ENCODE measurements at places on chromosomes 7 and 10.

- DNase-seq: no peak
Observed at GRCh38 chr7:56483153-56483552, 366.9 kb upstream of the NUPR2 start.

- no peak for DNase-seq
Observed at GRCh38 chr7:133429371-133429770, 176.5 kb downstream of the EXOC4 start.

DNA sequence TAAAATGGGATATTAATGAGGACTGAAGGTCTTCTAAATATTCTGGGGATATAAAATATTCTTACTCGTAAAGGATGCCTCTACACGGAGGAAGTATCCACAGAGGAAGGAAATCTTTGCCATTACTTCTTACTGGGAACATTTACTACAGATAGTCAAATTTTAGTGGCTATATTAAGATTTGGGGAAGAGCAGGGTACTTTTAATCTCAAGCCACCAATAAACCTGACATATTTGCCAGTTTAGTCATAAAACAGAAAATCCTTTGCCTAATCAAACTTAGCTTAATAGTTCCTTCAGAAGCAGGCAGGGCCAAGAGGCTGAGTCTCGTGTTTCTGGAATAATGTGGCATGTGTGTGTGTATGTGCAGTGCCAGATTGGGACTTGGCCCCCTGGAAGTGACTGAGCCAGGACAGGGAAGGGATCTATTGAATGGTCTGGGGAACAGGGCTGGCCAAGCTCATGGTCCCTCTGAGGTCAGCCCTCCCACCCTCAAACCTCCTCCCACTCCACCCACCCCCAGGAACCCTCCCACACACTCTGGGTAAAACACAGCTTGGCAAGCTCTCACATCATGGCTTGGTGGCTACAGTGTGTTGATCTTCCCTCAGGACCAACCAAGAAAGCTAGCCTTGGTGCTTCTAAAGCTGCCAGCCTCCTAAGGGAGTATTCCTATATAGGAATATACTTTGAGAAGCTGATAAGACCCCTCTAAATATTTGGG, 1.6 kb upstream of the PIK3CG start:
- no peak for DNase-seq

GRCh38 chr10:110209454-110209925, 2.1 kb downstream of the MXI1 start:
- no peak for DNase-seq

DNA sequence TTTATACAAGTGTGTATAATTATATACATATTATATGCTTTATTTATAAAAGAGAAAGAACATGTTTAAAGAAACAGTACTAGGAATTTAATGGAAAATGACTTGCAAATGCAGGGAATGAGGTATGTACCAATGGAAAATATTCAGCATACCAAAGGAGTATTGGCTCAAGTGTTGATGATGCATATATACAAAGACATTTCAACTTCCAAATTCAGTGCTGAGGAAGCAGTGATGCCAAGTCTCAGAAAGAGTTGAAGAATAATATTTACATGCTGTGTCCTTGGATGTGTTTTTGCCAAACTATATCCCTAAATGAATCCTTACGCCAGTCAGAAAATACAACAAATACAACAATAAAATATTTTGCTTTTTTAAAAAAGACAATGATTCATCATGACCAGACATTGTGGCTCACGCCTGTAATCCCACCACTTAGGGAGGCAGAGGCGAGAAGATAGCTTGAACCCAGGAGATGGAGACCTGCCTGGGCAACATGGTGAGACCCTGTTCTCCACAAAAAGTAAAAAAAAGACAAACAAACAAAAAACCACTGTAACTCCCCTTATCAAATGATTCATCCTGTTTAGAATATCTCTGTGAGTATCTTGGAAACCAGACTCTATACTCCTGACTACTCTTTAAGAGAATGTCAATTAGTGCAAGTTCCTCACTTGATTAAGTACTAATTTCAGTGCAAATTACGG, 157.2 kb downstream of the CHRM2 start:
- DNase-seq: no peak

GRCh38 chr7:100951888-100952560, 2.7 kb downstream of the MUC3A start:
- DNase-seq: no peak

DNA sequence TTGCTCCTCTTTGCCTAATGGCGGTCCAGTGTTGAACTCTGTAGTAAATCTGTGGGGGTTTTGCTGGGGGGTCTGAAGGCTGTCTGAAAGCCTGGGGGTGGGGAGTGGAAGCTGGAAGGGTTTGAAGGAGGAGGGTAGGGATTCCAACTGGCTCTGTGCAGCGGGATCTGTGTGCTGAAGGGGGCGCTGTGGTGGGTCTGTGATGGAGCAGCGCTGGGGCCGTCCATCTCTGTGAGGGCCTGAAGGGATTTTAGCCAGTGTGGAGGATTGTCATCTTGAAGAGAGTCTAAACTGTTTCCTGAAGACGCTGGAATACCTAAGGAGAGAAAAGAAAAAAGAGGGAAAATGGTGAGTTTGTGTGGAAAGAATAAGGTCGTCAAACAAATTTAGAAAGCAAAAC, 129.2 kb downstream of the STRA8 start:
- no peak for DNase-seq

DNA sequence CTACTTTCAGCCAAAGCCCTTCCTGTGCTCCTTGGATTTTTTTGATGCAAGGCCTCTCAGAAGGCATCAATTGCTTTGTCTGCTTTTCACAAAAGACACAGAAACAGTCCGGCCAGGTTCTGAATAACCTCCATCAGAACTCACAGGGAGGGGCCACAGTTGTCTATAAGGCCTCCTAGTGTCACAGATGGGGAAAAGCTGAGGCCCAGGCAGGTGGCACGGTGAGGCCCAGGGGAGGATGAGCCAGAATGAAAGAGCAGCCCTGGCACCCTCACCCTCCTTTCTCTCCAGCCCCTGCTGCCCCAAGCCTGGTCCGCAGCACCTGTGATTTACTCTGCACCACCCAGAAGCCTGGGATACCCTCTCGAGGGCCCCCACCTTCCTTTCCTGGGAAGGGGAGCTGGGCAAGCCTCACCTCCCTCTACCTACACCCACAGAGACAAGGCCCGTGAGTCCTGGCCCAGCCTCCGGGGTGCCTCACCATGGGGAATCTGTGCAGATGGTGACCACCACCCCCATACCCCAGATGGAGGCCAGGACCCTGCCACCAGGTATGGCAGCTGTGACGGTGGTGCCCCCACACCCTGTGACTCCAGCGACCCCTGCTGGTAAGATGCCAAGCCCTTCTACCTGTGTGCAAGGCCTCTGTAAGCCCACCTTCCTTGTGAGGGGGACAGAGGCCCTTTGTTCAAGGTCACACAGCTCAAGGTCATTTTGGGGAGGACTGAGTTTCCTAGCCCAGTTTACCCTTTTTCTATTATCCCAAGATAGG, 26.2 kb upstream of the ZNF467 start:
- DNase-seq: peak; percentile 43

DNA sequence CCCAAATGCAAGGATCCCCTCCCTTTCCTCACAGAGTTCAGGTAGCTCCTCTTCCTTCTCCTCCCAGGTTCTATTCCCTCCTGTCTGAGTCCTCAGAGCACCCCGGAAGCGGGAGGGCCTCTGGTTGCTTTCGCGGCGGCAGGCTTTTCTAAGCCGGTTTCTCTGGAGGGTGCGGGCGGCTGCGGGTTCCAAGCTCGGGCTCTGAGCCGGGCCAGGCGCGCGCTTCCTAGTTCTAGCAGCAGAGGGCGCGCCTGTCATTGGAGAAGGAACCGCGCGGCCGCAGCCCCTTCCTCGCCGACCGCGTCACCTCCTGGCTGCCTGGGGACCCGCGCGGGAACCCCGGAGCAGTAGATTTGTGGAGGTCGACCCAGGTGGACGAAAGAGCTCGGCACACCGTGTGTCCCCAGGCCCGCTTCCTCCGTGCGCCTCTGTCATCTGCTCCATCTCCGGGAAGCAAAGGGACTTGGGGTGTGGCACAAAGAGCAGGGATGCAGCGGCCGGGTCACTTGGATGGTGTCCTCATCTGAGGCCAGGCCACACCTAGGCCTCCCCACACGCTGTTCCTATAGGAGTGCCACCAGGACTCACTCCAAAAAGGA, 389.0 kb upstream of the PODXL start:
- DNase-seq: no peak

GRCh38 chr7:115447495-115447894, 525.6 kb downstream of the MDFIC start:
- no peak for DNase-seq

GRCh38 chr10:79298403-79299244, 48.6 kb upstream of the PPIF start:
- no peak for DNase-seq

- no peak for DNase-seq
Observed at GRCh38 chr7:3991731-3992231, 690.3 kb upstream of the FOXK1 start.

DNA sequence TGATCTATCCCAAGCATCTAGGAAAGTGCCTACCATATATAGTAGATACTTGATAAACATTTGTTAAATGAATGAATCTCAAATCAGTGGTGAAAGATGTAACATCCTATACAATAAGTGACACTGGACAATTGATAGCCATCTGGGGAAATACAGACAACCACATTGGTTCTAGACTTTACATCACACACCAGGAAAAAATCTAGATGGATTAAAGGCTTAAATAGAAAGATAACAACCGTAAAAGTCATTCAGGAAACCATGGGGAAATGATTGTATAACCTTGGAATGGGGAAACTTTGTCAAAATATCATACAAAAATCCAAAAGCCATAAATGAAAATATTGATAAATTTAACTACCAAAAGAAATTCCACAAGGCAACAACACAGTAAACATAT, 7.0 kb upstream of the GARIN1A start:
- DNase-seq: no peak

GRCh38 chr7:132653366-132653930, 77.2 kb upstream of the PLXNA4 start:
- no peak for DNase-seq

GRCh38 chr10:60703266-60704041, 74.8 kb upstream of the CDK1 start:
- no peak for DNase-seq

DNA sequence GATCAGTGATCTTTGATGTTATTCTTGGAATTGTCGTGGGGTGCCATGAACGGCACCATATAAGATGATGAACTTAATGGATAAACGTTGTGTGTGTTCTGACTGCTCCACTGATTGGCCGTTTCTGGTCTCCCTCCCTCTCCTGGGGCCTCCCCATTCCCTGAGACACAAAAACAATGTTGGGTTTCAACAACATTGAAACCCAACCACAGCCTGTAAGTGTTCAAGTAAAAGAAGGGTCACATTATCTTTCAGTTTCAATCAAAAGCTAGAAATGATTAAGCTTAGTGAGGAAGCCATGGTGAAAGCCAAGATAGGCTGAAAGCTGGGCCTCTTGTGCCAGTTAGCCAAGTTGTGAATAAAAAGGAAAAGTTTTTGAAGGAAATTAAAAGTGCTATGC, 19.5 kb downstream of the EN2 start:
- DNase-seq: no peak

DNA sequence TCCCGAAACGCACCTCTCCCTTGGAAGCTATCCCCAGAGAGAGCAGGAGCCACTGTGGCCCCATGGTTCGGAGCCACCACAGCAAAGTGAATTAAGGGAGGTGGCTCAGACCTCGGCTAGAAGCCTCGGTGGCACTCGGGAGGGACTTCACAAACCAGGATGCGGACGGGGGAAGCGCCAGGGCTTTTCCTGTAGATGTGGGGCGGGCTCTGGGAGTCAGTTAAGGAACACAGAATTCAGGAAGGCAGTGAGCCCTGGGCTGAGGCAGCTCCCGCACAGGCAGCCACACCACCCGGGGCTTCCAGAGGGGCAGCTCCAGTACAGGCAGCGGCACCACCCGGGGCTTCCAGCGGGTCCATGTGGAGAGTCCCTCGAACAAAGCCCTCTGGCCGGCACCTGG, 42.7 kb upstream of the DPYSL4 start:
- no peak for DNase-seq

DNA sequence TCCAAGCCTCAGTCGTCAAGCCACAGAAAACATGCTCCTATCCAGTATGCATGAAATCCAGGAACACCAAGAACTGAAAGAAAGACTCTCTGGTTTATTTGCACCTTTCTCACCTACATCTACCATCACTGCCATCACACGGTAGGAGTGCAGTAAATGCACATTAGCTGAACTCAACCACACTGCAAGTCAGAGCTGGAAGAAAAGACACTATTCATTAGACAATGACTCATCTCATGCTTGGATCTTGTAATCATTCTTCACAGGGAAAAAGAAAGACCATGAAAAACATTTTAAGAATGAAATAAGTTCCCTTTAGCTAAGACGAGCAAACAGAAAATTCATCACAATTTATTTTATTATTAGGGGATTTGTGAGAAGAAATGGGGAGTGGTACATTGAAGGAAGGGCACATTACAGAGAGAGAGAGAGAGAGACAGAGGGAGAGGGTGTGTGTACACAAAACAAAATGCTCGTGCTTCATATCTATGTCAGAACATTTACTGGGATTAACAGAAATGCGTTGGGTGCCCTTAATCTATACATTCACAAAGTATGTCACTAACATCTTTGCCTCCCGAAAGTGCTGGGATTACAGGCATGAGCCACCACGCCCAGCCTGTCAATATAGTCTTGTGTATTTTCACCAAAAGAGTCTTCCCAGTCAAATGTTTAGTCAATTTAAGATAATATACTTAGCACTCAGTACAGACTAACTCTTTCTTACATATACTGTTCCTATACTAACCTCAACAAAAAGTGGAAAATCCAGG, 324.9 kb downstream of the PARD3 start:
- DNase-seq: no peak

- no peak for DNase-seq
Observed at GRCh38 chr10:119896061-119896655, 3.6 kb downstream of the SEC23IP start.
